Activated CD4-positive, alpha-beta T cell treated with anti-CD3 and anti-CD28 coated beads, Interleukin-2, amount 10 ng/mL, durations not matched to agents 24 days and 14 days (primary cell): ENCODE measurements at places on chromosomes 3 and 15. TPM values are rescaled to one million over a fixed set of nuclear protein-coding genes. Genes with fewer than 3 reads are reported as not detected.
A peak's percentile ranks its signal among the peaks of the same experiment; 100 is the strongest.

GRCh38 chr15:34341381-34342212 is 1.3 kb downstream of the NOP10 start:
- H3K27ac ChIP-seq, result peak overlapping the region; percentile 64
- DNase-seq, result peak; percentile 63
- H3K4me1 ChIP-seq, result peaks cover 23% of the 10 kb centered on the region
- H3K4me3 ChIP-seq, result no peak overlapping the region
- no peaks in the 10 kb centered on the region for H3K27me3 ChIP-seq

DNA sequence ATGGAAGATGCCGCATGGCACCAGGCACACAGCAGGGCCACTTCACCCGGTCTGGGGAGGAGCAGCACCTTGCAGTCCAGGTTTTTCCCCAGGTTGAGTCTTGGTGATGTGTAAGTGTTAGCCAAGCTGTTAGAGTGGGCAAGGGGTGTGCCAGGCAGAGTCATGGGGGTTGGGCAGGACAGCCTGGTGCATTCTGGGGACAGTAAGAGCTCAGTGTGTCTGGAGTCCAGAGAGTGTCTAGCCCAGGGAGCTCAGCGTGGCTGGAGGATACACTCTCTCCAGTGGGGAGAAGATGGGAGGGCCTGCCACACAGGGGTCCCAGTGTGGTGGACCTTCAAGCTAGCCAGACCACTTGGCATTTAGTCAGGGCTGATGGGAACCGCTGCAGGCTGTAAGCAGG is 87.4 kb downstream of the AAGAB start:
- no peak overlapping the region for H3K4me3 ChIP-seq
- DNase-seq, result no peak
- H3K4me1 ChIP-seq, result peaks cover 28% of the 10 kb centered on the region
- H3K27me3 ChIP-seq, result no peaks in the 10 kb centered on the region
- H3K36me3 ChIP-seq, result peaks cover 67% of the 10 kb centered on the region

- peak; percentile 61 for DNase-seq
- H3K4me3 ChIP-seq, result peak overlapping the region; percentile 71
- H3K4me1 ChIP-seq, result peaks cover 68% of the 10 kb centered on the region
- peak overlapping the region; percentile 95 for H3K27ac ChIP-seq
Measured at GRCh38 chr15:50260969-50261496, 4.5 kb downstream of the HDC start.

DNA sequence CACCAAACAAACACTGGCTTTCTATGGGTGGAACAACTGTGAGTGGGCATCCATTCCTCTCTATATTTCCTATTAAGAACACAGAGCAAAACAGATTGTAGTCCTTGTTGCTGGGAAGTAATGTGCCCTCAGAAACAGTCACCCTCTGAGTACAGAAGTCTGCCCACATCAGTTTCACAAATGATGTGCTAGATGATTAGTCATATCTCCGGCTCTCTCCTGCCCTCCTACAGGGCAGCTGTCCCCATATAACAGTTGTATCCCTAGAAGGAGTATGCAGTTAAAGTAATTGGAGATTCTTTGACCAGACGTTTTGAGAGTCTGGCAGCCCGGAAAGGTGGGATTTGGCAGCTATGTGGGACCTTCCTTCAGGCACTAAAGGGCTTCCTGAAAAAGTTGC is 159.9 kb downstream of the APBA2 start:
- no peak overlapping the region for H3K27ac ChIP-seq
- no peaks in the 10 kb centered on the region for H3K27me3 ChIP-seq
- H3K4me3 ChIP-seq, result no peak overlapping the region
- H3K4me1 ChIP-seq, result peaks cover 7% of the 10 kb centered on the region
- DNase-seq, result no peak
- H3K36me3 ChIP-seq, result no peaks in the 10 kb centered on the region

- H3K27ac ChIP-seq, result no peak overlapping the region
- no peak for DNase-seq
- no peaks in the 10 kb centered on the region for H3K36me3 ChIP-seq
- H3K4me1 ChIP-seq, result no peaks in the 10 kb centered on the region
- H3K27me3 ChIP-seq, result peaks cover 12% of the 10 kb centered on the region
- H3K4me3 ChIP-seq, result no peak overlapping the region
Measured at GRCh38 chr3:159807137-159808040, 181.2 kb upstream of the IL12A start.

- H3K4me3 ChIP-seq, result no peak overlapping the region
- H3K27me3 ChIP-seq, result no peaks in the 10 kb centered on the region
- H3K4me1 ChIP-seq, result no peaks in the 10 kb centered on the region
- DNase-seq, result no peak
- no peak overlapping the region for H3K27ac ChIP-seq
Measured at GRCh38 chr3:58639001-58639400, 27.6 kb downstream of the FAM3D start.

DNA sequence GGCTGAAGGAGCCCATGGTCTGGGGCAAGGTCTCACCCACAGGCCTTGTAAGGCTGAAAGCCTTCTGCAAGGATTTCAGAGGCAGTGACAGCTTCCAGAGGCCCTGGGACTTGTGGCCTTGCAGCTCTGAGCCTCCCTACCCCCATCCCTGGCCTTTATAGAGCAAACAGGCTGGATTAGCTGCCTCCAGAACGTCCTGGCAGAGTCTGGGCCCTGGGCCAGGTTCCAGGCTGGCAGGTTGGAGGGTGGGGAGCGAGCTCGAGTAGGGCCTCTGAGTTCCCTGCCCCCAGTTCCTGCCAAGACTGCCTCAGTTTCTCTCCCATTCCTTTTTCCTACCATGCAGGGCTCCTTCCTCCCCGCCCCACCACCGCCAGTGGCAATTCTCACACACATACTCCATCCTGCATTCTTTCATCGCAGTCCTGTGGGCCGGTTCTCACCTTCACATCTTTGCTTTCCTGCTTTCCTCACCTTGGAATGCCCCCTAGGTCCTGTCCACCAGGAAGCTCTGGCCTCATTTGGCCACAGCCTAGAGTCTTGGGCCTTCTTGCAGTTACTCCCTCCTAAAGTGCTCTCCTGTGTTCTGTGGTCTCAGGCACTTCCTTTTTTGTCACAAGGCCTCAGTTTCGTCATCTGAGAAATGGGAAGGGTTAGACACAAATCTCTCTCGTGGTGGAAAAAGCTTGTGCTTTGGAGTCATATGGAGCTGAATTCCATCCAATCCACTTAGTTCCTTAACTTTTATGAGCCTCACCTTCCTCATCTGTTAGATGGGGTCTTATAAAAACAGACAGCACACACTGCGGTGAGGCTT is 2.7 kb downstream of the LMAN1L start:
- peak overlapping the region; percentile 28 for H3K27ac ChIP-seq
- peaks cover 5% of the 10 kb centered on the region for H3K27me3 ChIP-seq
- H3K36me3 ChIP-seq, result no peaks in the 10 kb centered on the region
- H3K4me3 ChIP-seq, result no peak overlapping the region

- H3K4me3 ChIP-seq, result peak overlapping the region; percentile 95
- H3K27ac ChIP-seq, result peak overlapping the region; percentile 98
- peak; percentile 76 for DNase-seq
- H3K4me1 ChIP-seq, result peaks cover 24% of the 10 kb centered on the region
- peaks cover 3% of the 10 kb centered on the region for H3K36me3 ChIP-seq
Measured at GRCh38 chr15:67840749-67841512, 1.1 kb upstream of the RNU6-1 start.

DNA sequence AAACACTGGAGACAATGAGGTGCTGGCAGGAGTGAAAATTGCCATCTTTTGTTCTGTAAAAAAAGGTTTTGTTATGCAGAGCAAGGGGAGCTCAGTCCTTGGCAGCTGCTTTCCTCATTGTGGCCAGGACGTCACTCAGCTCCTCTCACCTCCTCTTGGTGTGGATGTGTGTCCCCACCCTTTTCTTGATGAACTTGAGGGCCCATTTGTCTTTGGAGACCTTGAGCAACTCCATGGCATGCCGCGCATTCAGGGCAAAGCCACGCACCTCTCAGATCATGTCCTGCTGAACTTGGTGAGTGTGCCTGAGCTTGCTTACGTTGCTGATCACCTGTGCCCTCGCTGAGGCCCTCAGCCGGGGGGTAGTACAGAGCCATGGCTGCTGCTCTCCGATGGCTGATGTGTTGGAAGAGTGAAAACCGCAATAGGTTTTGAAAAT is 24.5 kb upstream of the BDH1 start:
- no peak for DNase-seq
- H3K27me3 ChIP-seq, result no peaks in the 10 kb centered on the region
- H3K27ac ChIP-seq, result no peak overlapping the region
- H3K36me3 ChIP-seq, result peaks cover 5% of the 10 kb centered on the region
- no peak overlapping the region for H3K4me3 ChIP-seq

FBLN2 gene
- total RNA-seq, result not detected in 2 replicates

PDZRN3 gene
- not detected in 2 replicates for total RNA-seq

RSL24D1 gene
- total RNA-seq, result 121 TPM in 2 replicates
